ENCODE measurements at places on chromosomes 12 and 14.

GRCh38 chr12:119710965-119711551 is 43.1 kb downstream of the PRKAB1 start:
- peaks cover 30% of the 10 kb centered on the region for H3K36me3 ChIP-seq
- no peak overlapping the region for H3K4me3 ChIP-seq
- H3K4me1 ChIP-seq: peaks cover 10% of the 10 kb centered on the region
- DNase-seq: no peak
- H3K27me3 ChIP-seq: no peaks in the 10 kb centered on the region
- no peak overlapping the region for H3K27ac ChIP-seq

DNA sequence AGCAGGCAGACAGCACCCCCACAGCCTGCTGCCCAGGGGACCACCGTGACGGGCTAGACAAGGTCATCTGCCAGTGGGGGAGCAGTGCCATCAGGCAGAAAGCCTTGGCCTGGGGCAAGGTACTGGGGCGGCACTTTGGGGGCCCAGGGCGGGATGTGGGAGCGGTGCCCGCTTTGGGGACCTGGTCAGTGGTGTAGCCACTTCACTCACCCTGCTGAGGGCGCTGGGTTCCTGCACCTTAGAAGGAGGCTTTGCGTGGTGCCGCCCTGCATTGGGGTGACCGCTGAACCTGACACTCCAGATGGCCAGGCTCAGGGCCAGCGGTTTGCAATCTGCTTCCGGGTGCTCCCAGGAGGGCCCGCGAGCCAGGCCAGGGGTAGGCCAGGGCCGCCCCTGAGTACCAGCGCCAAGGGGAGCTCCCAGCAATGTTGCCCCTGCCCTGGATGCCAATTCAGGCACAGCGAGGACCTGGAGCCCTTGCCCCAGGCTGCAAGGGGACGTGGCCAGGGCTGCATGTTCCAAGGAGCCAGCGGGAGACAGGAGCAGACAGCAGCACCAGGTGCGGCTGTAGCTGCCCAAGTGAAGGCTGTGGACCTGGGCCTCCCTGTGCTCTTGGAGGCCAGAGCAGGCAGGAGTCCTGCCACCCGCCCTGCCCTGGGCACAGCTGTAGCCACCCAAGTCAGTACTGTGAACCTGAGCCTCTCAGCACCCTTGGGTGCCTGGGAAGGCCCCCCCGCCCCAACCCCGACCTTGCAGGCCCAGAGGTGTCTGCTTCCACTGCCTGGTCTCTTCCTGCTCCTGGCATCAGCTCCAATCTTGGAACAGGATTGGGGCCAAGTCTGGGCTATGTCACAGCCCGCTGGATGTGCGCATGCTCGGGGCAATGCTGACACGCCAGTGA is 550.7 kb downstream of the SLC6A15 start:
- H3K27me3 ChIP-seq: no peaks in the 10 kb centered on the region
- H3K4me1 ChIP-seq: no peaks in the 10 kb centered on the region
- H3K4me3 ChIP-seq: no peak overlapping the region
- no peak overlapping the region for H3K27ac ChIP-seq
- no peak for DNase-seq
- H3K36me3 ChIP-seq: no peaks in the 10 kb centered on the region

- H3K27me3 ChIP-seq: no peaks in the 10 kb centered on the region
- no peak for DNase-seq
- no peaks in the 10 kb centered on the region for H3K36me3 ChIP-seq
- no peak overlapping the region for H3K4me3 ChIP-seq
Observed at GRCh38 chr14:51089278-51089677, 5.6 kb downstream of the TRIM9 start.

- H3K4me3 ChIP-seq: no peak overlapping the region
- no peaks in the 10 kb centered on the region for H3K27me3 ChIP-seq
- no peak for DNase-seq
- peaks cover 49% of the 10 kb centered on the region for H3K4me1 ChIP-seq
Observed at GRCh38 chr12:46459861-46460545, 87.4 kb upstream of the SLC38A2 start.

GRCh38 chr14:59634617-59635016 is 58.0 kb upstream of the CCDC175 start:
- no peaks in the 10 kb centered on the region for H3K27me3 ChIP-seq
- no peak for DNase-seq
- H3K4me3 ChIP-seq: no peak overlapping the region
- no peak overlapping the region for H3K27ac ChIP-seq

DNA sequence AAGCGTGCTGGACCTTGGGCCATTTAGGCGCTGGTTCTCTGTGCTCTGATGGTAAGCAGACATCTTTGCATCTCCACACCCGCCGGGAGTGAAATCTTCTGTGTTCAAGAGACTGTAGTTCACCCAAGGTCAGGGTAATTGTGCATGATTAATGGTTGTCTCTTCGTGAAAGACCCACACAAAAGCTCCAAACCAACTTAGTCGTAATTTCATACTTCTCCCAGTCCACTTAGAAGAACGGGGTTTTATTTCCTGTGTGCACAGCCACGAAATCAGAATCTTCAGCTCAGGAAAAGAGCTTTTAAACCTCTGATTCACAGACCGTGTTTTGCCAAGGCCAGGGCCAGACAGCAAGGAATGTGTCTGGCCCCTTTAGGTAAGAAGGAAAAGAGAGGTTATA is 640.9 kb downstream of the MED13L start:
- H3K36me3 ChIP-seq: no peaks in the 10 kb centered on the region
- no peak overlapping the region for H3K27ac ChIP-seq
- DNase-seq: no peak
- H3K4me1 ChIP-seq: no peaks in the 10 kb centered on the region

DNA sequence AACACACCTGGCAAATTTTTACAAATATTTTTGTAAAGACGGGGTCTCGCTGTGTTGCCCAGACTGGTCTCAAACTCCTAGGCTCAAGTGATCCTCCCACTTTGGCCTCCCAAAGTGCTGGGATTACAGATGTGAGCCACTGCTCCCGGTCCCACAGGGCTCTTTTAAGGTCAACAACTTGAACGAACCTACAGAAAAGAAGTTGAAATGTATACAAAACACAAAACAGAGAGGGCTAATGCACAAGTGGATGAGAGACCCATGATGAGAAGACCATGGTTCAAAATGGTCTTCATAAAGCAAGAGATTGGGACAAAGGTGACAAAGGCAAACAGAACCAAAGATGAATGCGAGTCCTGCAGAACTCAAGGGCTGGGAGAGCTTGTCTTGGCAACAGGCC is 91.4 kb downstream of the CALM1 start:
- H3K27ac ChIP-seq: no peak overlapping the region
- H3K4me1 ChIP-seq: 0 out of 2 replicates have a peak, but pooled peaks cover 4% of the 10 kb centered on the region
- no peaks in the 10 kb centered on the region for H3K27me3 ChIP-seq
- H3K36me3 ChIP-seq: no peaks in the 10 kb centered on the region
- no peak for DNase-seq
